ENCODE measurements at places on chromosomes 1 and 21.

GRCh38 chr1:158037008-158037865, 43.8 kb downstream of the KIRREL1 start:
- no peak for DNase-seq

- no peak for DNase-seq
Observed at GRCh38 chr1:47951026-47951425, 46.2 kb downstream of the TRABD2B start.

- DNase-seq: no peak
Observed at GRCh38 chr21:24160528-24160927, 1446.8 kb downstream of the MRPL39 start.

GRCh38 chr1:169546087-169546995, 39.9 kb downstream of the F5 start:
- peak; percentile 82 for DNase-seq

DNA sequence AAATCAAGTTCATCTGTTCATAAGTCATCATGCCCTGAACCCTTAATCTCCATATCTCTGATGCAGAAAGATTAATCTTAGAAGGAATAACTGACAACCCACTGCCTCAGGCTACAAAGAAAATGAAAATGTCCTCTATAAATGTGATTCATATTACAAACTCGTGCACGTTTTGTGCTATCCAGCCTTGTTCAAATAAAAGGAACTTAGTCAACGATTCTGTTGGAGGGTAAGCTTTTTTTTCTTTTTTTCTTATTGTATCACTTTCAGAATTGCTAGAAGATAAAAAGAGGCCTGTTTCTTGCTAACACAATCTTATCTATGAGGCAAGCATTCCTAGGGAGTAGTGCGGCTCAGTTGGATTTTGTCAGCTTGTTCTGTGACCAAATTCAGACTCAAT, 228.4 kb downstream of the TM2D1 start:
- DNase-seq: peak; percentile 3

- DNase-seq: peak; percentile 58
Observed at GRCh38 chr21:33871171-33871570, 44.4 kb downstream of the ATP5PO start.

- no peak for DNase-seq
Observed at GRCh38 chr1:29939079-29939478, 702.8 kb downstream of the PTPRU start.

GRCh38 chr1:178575611-178576361, 62.9 kb downstream of the TEX35 start:
- DNase-seq: peak; percentile 2

DNA sequence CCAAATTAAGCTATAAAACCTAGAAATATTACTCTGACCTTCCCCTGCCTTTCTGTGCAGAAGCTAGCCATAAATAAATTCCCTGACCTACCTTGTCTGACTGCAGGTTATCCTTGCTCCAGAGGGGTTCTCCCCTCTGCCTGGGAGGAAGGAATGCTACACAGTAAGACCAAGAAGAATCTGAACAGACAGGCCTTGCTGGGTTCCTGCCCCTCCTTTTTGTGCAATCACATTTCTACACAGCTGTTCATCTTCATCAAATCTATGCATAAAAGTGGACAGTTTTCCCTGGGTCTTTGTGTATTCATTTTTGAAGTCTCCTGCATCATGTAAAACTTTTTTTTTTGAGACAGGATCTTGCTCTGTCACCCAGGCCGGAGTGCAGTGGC, 50.6 kb downstream of the DNTTIP2 start:
- peak; percentile 63 for DNase-seq

DNA sequence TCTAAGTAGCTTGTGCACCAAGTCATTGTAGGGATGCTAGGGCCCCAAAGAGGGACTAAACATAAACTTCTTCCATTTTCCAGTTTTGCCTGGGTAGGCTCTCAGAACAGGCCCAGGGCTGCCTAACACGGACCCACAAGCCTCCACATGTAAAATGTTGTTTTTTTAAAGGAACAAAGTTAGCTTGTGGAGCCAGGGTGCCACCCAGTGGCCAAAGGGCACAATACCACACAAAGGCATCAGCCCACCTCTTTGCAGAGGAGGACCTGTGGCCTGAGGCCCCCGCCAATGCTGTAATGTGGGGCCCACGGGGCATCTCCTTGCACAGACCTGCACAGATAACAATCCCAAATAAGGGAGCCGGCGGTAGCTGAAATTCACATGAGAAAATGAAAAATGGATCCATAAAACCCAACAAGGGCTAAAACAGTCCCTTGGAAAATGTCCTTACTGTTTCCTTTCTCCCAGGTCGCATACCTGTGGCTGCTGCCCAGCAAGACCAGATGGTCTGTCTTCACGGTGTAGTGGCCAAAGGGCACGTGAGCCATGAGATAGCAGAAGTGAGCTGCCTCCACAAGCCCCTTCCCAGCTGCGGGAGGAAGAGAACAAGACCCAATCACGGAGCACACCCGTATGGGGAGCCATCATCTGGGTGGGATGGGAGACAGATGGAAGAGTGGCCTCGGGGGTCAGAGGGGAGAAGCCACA, 23.8 kb downstream of the SEC16B start:
- peak; percentile 38 for DNase-seq

DNA sequence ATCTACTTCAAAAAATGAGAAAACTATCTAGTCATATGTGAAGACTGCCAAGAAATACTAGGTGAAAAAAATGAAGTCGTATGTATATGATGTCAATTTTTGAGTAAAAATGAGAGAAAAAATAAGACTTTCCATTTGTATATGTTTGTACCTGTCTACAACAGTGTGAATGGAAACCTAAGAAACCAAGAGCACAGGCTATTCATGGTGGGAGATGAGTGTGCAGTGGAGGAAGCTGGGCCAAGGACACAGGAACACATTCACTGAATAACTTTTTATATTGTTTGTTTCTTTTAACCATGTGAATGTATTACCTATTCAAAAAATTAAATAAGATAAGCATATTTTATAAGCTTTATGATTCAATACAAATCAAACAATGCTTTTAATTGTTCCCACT, 67.0 kb downstream of the ERO1B start:
- DNase-seq: no peak

DNA sequence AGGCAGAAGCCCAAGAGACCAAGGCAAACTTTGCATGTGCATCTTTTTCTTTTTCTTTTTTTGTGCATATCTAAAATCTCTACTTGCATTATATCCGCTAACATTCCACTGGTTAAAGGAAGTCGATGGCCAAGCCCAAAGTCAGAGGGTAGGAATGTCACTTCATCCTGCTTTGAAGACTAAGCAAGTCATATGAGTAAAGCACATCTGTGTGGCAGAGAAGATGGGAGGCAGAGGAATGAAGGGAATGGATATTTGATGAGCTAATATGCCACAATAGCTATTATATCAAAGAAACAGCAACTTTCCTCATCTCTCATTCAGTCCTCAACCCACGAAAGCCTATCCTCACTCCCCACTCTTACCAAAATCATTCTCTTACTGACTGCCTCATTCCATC, 59.3 kb downstream of the RNF220 start:
- DNase-seq: no peak

GRCh38 chr1:78839704-78840277, 166.7 kb downstream of the ADGRL4 start:
- peak; percentile 41 for DNase-seq

DNA sequence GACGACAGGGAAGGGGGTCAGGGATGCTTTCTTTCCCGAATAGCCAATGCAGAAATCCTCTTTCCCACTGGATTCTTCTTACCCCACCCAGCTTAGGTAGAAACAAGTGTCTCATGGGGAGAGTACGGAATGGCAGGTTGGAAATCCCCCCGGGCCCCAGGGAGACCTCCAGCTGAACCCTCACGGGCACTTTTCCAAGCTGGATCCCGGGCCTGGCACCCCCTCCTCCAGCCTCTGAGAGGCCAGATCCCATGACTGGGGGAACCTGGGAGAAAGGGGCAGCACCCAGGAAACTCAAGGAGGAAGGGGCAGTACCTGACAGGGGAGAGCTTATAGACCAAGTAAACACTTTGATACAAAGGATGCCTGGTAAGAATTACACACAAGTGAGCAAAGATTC, 1.3 kb downstream of the PKP1 start:
- DNase-seq: no peak

DNA sequence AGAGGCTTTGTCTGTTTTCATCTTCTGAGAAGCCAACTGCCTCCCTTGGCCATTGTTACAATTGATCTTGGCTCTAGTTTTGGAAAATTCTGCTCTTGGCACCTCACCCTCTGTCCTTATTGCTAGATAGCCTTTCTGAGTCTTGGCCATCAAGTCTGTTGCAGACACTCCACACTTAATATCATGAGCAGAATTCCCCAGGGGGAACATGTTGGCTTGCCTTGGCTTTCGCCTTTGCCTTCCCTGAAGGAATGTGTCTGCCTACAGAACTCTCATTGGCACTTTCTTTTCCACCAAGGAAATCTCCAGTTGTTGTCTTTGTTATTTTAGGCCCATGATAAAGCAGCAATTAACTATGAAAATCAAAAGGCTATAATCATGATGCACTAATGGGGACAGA, 42.7 kb upstream of the LDLRAP1 start:
- no peak for DNase-seq

GRCh38 chr21:39381009-39381408, 32.1 kb upstream of the HMGN1 start:
- no peak for DNase-seq

GRCh38 chr21:38798481-38798882, 7.2 kb upstream of the ETS2 start:
- DNase-seq: peak; percentile 55

DNA sequence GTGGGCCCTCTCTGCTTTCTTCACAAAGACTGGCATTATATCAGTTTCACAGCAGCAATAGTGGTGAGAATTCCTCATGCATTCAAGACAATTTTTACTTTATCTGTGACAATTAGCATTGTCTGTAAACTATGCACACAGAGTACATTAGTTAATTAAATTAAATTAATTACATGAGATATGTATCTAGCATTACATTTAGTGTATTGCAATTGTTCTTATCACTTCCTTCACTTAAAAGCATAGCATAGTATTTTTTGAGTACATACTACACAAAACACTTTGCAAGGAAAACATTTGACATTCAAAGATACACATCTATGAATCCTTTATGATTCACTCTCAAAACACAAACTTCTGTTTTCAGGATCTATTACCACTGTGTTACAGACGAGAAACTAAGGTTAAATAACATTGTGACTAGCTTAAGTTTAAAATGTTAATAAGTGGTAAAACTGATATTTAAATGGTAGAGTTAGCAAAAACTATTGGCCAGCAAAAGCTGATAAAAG, 1542.6 kb downstream of the PLA2G4A start:
- peak; percentile 33 for DNase-seq

DNA sequence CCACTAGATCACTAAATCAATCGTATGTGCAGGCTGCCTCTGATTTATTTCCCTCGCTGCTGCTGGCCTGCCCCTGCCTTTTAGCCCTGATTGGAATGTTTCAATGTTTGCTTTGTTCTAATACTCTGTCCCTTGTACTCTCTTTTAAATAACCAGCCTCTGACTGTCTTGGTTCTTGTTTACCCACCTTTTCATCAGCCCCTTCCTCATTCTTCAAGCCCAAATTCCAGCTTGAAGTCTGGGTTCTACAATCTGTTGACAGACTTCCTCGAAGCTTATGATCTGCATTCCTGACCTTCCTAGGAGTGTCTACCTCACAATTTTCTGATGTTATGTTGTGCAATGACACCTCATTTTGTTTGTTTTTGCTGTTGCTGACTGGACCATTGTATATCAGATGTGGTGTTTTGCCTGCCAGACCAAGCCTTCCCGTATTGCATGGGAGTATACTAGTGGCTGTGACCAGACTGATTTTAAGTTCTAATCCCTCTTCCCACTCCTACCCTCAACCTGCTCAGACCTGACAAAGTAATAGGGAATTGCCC, 46.6 kb upstream of the APOBEC4 start:
- peak; percentile 79 for DNase-seq

DNA sequence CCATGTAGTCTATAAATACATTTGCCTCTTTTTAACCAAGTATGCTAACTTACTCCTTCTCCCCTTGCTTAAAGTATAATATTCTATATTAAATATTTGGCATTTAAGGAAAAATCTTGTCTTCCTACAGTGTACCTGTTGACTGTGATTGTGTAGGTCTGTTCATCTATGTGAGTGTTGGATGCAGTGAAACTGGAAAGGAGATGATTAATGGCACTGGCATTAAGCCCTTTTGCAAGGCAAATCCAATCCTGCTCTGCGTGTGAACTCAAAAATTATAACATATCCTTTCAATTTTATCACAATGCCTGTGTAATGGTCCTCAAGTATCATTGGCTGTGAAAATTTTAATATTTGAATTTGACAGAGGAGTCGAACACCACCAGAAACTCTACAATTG, 565.0 kb downstream of the KCNT2 start:
- DNase-seq: no peak

GRCh38 chr1:53956308-53957168, 10.4 kb downstream of the LRRC42 start:
- DNase-seq: peak; percentile 80

DNA sequence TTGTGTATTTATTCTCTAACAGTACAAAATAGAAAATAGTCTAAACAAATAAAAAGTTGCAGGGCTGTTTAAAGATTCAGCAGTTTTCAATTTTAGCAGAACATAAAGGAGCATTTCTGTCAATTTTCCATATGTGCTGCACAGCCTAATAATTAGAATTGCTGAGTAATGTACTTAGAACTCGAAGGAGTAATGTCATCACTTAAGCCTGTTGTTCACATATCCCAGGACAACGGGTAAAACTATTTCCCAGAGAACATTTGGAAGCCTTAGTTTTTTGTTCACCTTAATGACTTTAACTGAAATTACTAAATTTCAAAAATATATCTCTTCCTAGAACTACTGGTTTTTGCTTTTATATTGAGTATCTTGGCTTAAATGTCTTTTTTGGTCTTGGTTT, 81.6 kb downstream of the ZP4 start:
- DNase-seq: no peak

GRCh38 chr1:220389634-220390033, 117.4 kb upstream of the RAB3GAP2 start:
- DNase-seq: no peak

DNA sequence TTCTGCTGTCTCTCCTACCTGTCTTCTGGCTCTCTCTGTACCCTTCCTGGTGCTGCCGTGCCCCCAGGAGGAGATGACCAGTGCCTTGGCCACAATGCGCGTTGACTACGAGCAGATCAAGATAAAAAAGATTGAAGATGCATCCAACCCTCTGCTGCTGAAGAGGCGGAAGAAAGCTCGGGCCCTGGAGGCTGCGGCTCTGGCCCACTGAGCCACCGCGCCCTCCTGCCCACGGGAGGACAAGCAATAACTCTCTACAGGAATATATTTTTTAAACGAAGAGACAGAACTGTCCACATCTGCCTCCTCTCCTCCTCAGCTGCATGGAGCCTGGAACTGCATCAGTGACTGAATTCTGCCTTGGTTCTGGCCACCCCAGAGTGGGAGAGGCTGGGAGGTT, 38.1 kb upstream of the IL19 start:
- DNase-seq: no peak

GRCh38 chr1:186231861-186232436, 143.1 kb downstream of the TPR start:
- DNase-seq: no peak

DNA sequence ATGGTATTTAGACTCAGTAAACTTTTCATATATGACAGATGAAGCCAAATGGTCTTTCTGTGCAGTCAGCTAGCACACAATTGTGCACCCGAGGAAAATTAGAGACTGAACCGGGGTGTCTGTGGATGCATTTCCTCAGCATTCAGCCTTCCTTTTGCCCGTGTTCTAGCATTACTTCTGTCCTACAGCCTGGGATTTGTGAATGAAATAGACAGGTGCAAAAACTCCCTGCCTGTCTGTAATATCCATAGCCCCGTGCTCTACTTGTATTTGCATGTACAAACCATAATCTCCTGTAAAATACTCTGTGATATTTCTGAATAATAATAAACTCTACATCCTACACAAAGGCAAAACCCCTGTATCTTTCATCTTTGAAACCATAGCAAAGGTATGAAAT, 64.8 kb upstream of the LGALS8 start:
- DNase-seq: no peak

Measured in amniotic epithelial cell (primary cell).